ENCODE measurements at places on chromosomes 16 and 17. TPM values are rescaled to one million over a fixed set of nuclear protein-coding genes. Genes with fewer than 3 reads are reported as not detected.

The CDH5 gene
- not detected for total RNA-seq

The RPL19 gene
- 1,679 TPM for total RNA-seq

The TEX14 gene
- 0.44 TPM for total RNA-seq

The SOX15 gene
- 0.20 TPM for total RNA-seq

The TP53TG3B gene
- not detected for total RNA-seq

The GTF3C1 gene
- 63.9 TPM for total RNA-seq

The UBALD1 gene
- 22.0 TPM for total RNA-seq

The BIRC5 gene
- total RNA-seq: 53.4 TPM

Measured in T-helper 1 cell treated with Interleukin-12 subunit alpha and Interleukin-12 subunit beta and Interleukin-4 antibody, amounts not matched to agents 30 ng/mL and 1 ng/mL, for 36 hours (primary cell).